NCI-H2171 treated with DMSO at 0.1 percent for 48 hours (cell line): ENCODE measurements at places on chromosomes 1 and 21.

DNA sequence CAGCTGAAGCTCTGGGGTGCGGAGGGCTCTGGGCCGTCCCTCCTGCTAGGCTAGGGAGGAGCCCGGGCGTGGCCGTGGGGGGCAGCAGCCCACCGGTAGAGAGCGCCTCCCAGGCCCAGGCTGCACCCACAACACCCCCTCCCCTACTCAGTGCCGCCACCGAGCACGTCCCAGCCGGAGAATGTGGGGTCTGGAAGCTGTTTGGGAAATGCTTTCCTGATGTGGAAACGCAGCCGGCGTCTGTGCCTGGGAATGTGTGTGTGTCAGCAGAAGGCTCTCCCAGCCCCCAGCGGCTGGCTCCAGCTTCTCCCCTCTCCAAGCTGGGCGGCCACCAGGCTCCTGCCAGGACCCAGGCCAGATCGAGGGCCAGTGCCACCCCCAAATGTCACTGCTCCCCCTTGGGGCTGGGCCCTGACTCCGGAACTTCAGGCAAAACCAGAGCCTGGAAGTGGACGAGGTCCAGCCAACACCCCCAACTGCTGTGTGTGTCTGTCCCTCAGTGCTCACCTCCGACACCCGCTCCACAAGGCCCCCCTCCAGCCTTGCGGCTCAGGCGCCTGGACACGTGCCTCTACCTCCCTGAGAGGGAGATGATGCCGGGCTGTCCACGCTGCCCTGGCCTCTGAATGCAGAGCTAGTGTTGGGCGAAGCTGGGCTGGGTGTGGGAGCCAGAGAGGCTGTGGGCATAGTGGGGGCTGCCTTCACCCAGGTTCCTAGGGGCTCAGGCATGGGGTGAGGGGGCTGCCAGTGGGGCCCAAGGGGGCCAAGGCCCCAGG is 74.7 kb downstream of the MEGF6 start:
- DNase-seq, result no peak

DNA sequence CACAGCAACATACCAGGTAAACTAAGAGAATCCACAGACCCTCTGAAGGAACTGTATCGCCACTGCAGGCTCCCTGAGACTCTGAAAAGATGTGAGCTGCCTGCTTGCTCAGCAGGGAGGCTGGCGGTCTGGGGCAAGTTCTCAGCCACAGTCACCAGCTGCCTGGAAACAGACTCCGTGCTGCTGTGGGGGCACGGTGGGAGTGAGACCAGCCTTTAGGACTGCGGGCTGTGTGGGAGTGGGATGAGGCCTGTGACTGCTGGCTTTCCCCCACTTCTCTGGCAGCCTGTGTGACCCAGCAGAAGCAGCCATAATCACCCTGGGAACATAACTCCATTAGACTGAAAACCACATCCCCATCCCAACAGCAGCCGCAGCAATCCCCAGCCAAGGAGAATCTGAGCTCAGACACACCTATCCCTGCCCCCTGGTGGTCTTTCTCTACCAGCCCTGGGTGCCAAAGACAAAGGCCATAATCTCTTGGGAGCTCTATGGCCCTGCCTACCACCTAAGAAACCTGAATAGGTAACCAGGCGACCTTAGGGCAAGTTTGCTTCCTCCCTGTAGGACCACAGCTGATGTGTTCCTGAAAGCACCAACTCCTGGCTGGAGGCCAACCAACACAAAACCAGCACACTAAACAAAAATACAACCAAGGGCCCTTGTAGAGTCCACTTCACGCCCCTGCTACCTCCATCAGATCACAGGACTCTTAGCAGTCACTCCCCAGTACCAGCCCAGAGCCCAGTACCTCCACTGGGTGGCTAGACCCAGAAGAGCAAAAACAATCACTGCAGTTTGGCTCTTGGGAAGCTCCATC is 151.5 kb downstream of the SMYD3 start:
- DNase-seq, result no peak

- no peak for DNase-seq
Measured at GRCh38 chr1:184161071-184161698, 109.7 kb downstream of the TSEN15 start.

- no peak for DNase-seq
Measured at GRCh38 chr1:12179111-12179519, 12.3 kb downstream of the TNFRSF1B start.

DNA sequence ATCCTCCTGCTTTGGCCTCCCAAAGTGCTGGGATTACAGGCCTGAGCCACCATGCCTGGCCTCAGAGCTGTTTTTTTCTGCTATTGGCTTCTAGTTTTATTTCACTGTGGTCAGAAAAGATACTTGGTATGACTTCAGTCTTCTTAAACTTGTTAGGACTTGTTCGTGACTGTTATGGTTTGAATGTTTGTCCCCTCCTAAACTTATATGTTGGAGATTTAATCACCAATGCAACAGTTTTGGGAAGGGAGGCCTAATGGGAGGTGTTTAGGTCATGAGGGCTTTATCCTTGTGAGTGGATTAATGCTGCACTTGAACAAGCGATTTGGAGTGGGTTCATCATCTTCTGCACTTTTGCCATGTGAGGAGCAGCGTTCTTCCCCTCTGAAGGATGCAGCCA is 24.5 kb upstream of the SOD1 start:
- DNase-seq, result no peak
